ENCODE measurements at places on chromosomes 2 and 18.

DNA sequence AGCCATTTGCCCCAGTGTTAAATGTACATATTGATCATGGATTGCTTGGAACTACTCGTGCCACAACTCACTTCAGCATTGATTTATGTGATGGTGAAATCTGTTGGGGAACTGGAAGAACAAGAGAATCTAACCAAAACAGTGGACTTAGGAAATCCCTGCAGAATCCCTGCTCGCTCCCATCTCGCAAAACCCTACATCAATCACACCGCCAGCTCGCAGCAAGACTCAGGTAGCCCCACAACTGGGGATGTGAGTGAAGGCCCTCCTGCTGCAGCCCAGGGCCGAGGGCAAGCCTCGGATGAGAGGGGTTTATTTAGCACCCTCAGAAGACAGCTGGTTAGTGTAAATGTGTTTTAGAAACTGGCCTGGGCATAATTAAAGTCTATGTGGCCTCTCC is 171.6 kb downstream of the ANAPC1 start:
- ATAC-seq, result no peak

DNA sequence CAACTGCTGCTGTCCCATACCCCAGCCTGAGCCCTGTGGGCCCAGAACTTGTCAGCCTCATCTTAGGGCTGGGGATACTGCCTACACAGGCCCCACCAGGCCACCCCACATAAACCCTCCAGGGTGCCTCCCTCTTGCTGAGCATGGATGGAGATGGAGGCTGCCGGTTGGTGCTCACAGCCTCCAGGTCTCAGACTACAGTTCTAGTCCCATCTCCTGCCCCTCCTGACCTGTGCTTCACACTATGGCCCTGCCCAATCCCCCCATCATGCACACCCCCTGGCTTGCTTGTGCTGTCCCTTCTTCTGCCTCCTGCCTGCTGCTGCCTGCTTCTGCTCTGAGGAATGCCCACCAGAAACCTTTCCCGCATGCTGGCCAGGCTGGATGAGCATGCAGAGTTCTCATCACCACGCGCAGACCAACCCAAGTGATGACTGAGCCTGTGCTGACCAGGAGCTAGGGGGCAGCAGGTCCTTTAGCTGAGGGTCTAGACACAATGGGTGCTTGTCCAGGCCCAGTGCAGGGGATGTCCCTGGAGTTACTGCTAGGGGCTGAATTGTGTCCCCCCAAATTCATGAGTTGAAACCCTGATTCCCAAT is 138.4 kb upstream of the HS6ST1 start:
- no peak for ATAC-seq

GRCh38 chr2:152618193-152618564 is 99.1 kb downstream of the PRPF40A start:
- no peak for ATAC-seq

GRCh38 chr18:61833978-61834377 is 58.8 kb downstream of the RNF152 start:
- peak; percentile 71 for ATAC-seq

DNA sequence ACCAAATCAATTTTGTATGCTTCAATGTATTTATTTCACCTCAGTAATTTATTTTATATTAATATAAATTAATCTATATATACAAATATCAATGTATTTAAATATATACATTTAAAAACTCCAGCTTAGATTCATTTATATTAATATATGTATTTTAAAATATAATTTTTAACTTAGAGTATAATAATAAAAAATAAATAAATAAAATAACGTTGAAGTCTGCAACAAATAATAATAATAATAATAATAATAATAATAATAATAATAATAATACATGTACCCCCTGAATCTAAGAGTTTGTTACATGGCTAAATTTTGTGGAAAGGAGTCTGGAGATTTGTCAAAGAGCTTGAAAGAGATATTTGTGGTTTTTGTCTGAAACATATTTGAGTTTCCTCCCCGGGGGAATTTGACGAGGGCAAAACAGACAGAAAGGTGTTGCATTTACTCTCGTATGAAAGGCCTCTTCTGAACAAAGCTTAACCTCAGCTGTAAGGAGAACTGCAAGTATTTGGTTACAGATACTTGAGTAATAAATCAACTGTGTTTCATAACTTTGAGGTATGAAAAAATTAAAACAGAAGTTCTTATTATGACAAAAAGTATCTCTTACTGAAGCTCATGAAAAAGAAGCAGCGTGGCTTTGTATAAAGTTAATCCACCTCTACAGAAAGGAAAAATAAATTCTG is 93.4 kb downstream of the CDH19 start:
- ATAC-seq, result no peak

- ATAC-seq, result no peak
Measured at GRCh38 chr2:220103596-220103995, 476.2 kb downstream of the SLC4A3 start.

GRCh38 chr2:238895891-238896600 is 48.2 kb downstream of the TWIST2 start:
- no peak for ATAC-seq

- ATAC-seq, result no peak
Measured at GRCh38 chr2:222427646-222428301, 3.4 kb downstream of the SGPP2 start.

GRCh38 chr2:63975437-63976124 is 43.6 kb downstream of the VPS54 start:
- ATAC-seq, result no peak

- no peak for ATAC-seq
Measured at GRCh38 chr18:44041553-44041952, 639.1 kb upstream of the SETBP1 start.

- peak; percentile 92 for ATAC-seq
Measured at GRCh38 chr2:189222468-189223105, 43.0 kb upstream of the COL5A2 start.

DNA sequence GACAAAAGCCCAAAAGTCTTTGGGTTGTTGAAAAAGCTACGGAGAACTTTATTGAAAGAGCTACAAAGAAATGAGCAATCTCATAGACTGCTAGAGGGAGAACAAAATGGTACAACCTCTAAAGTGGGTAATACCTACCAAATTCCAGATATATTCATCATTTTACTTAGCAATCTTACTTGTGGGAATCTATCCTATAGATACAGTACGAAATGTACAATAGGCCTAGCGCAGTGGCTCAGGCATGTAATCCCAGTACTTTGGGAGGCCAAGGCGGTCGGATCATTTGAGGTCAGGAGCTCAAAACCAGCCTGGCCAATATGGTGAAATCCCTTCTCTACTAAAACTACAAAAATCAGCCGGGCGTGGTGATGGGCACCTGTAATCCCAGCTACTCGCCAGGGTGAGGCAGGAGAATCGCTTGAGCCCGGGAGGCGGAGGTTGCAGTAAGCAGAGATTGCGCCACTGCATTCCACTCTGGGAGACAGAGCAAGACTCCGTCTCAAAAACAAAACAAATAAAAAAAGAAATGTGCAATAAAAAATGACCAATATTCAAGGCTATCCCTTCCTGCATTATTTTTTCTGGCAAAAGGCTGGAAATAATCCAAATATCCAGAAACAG is 10.1 kb downstream of the EXOC6B start:
- no peak for ATAC-seq

- no peak for ATAC-seq
Measured at GRCh38 chr18:69196336-69196735, 204.4 kb upstream of the DOK6 start.

- ATAC-seq, result no peak
Measured at GRCh38 chr2:119827866-119828507, 68.3 kb downstream of the PTPN4 start.

GRCh38 chr2:149561309-149561926 is 26.2 kb downstream of the MMADHC start:
- ATAC-seq, result peak; percentile 43

GRCh38 chr2:73233932-73234832 is at the start of gene CCT7:
CCT7 (plus strand) TSS chr2:73234308; CDS start chr2:73234379, 71 bp downstream.
- ATAC-seq, result peak; percentile 87

- ATAC-seq, result no peak
Measured at GRCh38 chr2:191015239-191015638, 1.3 kb upstream of the STAT1 start.

GRCh38 chr2:139652385-139652784 is 872.2 kb upstream of the NXPH2 start:
- ATAC-seq, result no peak

- ATAC-seq, result no peak
Measured at GRCh38 chr2:188573453-188573852, 281.8 kb downstream of the GULP1 start.

- no peak for ATAC-seq
Measured at GRCh38 chr2:15316370-15316814, 244.7 kb downstream of the NBAS start.

- ATAC-seq, result 0 out of 3 replicates have a peak, but pooled peaks have one; percentile 42
Measured at GRCh38 chr18:23573626-23574431, 12.5 kb downstream of the NPC1 start.

- ATAC-seq, result no peak
Measured at GRCh38 chr2:224638301-224638823, 53.2 kb upstream of the CUL3 start.

DNA sequence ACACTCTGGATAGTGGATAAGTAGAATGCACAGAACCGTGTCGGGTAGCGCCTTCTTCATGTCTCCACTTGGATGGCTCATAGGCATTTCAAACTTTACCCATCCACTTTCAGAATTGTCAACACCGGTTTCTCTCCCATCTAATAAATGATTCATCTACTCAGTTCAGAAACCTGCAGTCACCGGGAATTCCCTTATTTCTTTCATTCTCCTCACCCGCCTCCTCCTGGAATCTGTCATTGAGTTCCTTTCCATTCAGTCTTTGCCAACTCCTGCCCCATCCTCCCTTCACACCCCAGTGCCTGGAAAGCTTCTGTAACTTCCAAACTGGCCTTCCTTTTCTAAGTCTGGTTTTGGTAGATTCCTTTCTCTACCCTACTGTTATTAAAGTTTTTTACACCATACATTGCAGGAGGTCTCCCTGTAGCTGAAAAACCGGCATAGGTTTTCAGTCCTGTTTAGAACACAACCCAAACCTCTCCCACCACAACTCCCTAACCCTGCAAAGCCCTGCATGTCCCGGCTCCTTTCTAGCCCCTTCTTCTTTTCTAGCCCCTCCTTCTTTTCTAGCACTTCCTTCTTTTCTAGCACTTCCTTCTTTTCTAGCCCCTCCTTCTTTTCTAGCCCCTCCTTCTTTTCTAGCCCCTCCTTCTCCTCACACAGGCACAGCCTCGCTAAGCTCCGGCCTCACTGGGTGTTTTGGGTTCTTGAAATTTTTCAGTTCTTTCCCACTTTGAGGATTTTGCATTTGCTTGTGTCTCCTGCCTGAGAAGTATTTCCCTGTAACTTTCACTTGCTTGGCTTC is 133.9 kb upstream of the KLHL14 start:
- ATAC-seq, result no peak

DNA sequence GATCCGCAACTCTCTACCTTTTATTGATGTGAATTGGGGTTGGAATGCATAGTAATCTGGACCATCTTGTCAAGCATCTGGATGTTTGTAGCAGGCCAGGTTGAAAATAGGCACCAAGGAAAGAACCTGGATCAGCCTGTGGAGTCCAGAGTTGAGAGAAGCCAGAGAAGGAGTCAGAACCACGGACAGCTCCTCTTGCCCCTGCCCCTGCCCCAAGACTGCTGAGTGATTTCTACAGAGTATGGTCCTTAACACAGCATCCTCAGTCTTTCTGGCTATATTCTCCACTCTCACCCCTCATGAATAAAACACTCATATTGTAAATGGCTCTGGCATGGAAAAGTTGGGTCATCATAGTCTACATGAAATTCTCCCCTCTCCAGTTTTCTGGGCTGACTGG is 154.6 kb downstream of the LOXHD1 start:
- no peak for ATAC-seq

DNA sequence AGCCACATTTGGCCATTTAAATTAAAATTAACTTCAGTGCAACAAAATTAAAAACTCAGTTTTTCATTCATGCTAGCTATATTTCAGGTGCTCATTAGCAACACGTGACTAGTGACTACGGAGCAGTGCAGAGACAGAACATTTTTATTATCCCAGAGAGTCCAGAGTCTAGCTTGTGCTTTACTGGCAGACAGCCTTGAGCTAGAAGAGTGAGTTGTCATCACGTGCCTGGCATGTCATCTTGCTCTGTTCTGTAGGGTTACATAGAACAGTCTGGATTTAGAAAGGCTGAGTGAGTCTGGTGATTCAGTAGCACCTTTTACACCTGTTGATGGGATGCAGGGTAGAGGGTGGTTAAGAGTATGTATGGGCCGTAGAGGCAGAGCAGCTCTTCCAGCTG is 136.9 kb upstream of the IL1R2 start:
- ATAC-seq, result no peak

- no peak for ATAC-seq
Measured at GRCh38 chr2:19871836-19872235, 29.9 kb downstream of the TTC32 start.

DNA sequence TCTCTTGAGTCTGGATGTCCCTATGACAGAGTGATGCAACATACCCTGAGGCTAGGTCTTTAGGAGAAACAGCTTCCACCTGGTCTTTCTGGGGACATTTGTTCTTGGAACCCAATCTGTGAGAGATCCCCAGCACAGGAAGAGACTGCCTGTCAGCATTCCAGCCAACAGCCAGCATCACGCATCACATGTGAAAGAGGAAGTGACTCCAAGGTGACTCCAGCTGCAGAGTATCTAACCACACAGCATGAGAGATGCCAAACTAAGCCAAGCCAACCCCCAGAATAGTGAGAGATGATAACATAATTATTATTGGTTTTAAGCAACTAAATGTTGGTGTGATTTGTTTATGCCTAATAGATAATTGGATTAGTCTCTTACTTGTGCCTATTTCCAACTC is 35.7 kb downstream of the C18orf63 start:
- ATAC-seq, result no peak

- no peak for ATAC-seq
Measured at GRCh38 chr18:48992791-48993555, 42.2 kb upstream of the SMAD7 start.

DNA sequence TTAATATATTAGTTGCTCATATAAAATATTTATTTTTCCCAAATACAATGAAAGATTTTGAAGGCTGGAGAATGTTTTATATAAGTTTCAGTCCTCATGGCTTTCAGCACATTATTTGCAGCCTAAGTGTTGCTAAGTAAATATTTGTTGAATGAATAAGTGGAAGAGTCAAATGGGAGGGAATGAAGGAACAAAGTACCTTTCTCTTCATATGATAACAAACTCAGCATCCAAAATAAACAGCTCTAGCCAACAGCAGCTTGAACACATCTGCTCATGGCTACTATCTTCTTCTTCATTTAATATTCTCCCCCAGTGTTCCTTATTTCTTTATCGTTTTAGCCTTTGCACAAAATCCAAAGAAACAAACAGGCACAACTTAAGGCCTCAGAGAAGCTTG is 385.2 kb upstream of the PIK3C3 start:
- no peak for ATAC-seq

- no peak for ATAC-seq
Measured at GRCh38 chr18:11482271-11482670, 127.1 kb upstream of the SLC35G4 start.

GRCh38 chr2:175350105-175350504 is 168.6 kb upstream of the ATP5MC3 start:
- no peak for ATAC-seq

- no peak for ATAC-seq
Measured at GRCh38 chr2:187900021-187900420, 345.8 kb upstream of the TFPI start.

DNA sequence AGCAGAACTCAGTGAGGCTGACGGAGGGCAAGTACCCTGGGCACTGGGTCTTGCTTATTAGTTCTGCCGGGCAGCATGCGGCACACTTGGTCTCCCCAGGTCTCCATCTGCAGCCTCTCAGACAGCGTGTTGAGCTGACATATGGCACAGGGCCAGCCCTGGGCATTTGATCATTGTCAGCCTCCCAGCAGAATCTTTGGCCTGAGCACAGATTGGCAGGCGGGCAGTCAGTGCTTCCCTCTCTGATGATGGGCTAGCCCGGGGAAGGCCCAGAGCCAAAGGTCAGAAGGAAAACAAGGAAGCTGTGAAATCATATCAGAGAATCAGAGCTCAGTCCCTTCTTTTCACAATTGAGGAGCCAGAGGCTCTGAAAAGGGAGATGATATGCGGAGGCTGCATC is 150.1 kb upstream of the LRRTM1 start:
- ATAC-seq, result peak; percentile 72

Measured in SK-N-SH treated with all-trans-retinoic acid at 6 μM for 48 hours (cell line).